ENCODE measurements at places on chromosomes 5 and 9. TPM values are rescaled to one million over a fixed set of nuclear protein-coding genes. Genes with fewer than 3 reads are reported as not detected.

- peak; percentile 61 for DNase-seq
These were observed 158.7 kb upstream of the IER5L start for GRCh38 chr9:129336601-129337331.

Gene CA9
- 50.5 TPM for polyA plus RNA-seq

DNA sequence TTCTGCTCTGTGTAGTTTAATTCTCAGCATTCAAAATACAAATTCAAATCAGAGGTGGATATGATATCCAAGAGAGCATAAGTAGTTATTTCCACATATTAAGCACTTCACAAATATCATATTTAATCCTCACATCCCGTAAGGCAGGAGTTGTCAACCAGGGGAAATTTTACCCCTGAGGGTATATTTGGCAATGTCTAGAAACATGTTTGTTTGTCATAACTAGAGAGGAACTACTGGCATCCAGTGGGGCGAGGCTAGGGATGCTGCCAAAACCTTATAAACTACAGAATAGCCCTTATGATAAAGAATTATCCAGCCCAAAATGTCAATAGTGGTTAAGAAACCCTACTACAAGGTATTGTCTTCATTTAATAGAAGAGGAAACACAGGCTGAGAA, 619.4 kb downstream of the SLCO4C1 start:
- no peak for DNase-seq

Gene LRRC14B
- 0.33 TPM for polyA plus RNA-seq

- peak; percentile 33 for DNase-seq
These were observed 155.3 kb upstream of the KLF4 start for GRCh38 chr9:107644733-107645463.

Gene ZNF618
- 6.8 TPM for polyA plus RNA-seq

Gene CDC20B
- polyA plus RNA-seq = 2.8 TPM

DNA sequence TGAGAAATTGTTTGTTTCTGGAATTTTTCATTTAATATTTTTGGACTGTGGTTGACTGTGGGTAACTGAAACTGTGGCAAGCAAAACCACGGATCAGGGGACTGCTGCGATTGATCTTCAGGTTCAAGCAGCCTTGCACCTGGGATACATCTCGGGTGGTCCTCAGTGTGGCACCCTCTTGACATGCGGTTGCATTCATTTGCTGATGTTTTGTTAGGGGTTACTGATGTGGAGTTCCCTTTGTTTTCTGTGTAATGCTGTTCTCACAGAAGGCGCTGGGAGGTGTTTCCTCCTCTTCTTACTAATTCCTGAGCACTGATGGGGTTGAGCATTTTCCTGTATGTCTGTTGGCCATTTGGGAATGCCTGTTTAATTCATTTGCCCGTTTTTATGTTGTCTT, 60.4 kb downstream of the EHMT1 start:
- DNase-seq = no peak

Gene NFX1
- polyA plus RNA-seq = 30.0 TPM

DNA sequence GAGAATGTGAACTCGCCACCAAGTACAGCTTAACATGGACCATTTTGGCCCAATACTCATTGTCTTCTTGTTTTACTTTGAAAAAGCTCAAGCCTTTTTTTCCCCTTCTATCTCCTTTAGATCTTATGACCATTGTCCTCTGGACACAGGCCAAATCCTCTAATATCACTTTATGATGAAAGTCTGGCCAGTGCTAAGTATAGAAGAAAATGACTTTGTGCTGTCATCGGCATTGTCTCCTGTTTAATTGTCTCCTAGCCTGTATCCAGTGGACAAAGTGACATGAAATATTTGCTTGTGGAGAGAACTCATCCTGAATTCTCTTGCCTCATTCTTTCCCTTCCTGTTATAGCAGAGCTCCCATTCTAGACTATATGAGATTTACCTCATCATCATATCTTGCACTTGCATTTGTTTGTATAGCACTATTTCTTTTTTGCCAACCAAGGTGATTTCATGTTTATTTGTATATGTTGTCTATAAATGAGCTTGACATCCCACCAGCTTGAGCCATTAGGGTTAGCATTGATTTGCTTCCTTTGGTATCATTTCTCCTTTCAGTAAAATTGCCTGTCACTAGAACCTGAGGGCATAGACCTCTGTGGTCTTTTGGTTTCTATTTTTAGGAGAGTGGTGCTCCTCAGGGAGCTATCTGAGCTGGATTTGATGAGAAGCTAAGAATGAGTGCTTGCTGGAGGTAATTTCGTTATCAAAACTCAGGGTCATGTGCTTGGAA, 18.8 kb upstream of the TNFAIP8 start:
- DNase-seq = no peak

DNA sequence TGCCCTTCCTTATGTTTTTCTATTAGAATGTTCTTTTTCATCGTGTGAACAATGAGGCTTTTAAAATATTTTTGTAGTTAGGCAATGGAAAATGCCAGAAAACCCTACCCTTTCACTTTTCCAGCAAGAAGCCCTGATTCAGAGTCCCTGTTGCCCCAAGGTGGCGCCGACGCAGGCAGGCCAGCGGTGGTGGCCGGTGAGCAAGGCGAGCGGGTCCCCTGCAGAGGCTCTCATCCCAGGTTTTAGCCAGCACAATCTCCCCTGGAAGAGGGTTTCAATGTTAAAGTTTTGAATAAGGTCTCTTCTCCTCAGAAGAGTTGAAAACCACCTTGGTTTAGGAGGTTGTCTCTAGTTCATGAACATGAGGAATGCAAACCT, 40.8 kb upstream of the CKMT2 start:
- DNase-seq = no peak

Gene RASGRF2
- polyA plus RNA-seq = 6.2 TPM

Gene PDE8B
- polyA plus RNA-seq = 5.8 TPM

Gene PCDHGB4
- polyA plus RNA-seq = 1.0 TPM

DNA sequence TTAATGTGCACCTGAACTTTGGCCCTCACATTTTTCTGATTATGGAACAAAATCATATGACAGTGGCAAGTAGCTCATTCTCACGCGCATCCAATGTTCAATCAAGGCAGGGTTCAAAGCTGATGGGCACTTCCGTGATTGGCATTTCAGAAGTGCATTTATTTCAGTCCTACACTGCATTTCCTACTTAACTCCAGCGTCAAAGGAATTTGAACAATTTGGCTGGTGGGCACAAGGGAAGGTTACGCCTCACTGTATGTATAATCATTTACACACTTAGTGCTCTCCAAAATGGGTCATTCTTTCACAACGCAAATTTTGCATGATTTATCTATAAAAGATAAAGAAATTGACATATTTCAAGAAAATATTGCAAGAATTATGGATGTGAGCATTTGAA, 167.9 kb upstream of the VLDLR start:
- no peak for DNase-seq

Gene CTXN3
- polyA plus RNA-seq = 0.26 TPM

GRCh38 chr9:116594547-116594946, 92.6 kb upstream of the TRIM32 start:
- DNase-seq = no peak

Gene GABRG2
- 0.41 TPM for polyA plus RNA-seq

Gene FOXD4L3
- 0.18 TPM for polyA plus RNA-seq

All from testis (tissue), 5 donors.